ENCODE measurements at places on chromosomes 16 and 17.

- no peak for DNase-seq
Observed at GRCh38 chr16:88539261-88539651, 30.9 kb upstream of the ZC3H18 start.

DNA sequence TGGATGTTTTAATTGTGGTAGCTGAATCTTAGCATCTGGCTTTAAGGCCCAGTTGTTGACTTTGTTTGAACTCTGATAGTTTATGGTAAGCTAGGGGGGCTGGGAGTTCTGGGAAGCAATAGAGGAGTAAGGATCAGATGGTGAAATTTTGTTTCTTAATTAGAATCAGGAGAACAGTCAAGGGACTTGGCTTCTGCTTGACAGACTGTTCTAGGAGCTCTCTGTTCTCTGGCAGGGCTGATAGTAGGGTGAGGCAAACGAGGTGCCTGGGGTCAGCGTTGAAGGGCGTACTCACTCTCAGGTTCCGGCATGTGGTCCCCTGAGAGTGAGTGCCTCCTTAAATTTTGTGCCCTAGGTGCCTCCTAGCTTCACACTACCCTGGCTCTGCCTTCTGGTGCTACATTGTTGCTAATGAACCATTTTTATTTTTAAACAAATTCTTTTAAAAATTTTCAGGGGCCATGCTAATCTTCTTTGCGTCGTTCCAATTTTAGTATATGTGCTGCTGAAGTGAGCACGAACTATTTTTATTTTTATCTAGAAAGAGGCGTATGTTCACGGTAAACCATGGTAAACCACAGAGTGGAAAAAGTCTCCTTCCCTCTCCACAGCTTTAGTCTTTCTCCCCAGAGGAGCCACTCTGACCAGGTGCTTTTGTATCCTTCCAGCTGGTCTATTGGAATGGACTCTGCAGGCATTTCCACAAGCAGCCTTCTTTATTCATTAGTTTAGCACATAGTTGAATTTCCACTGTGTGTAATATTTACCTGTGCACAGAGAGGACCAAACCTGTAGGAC is 19.7 kb downstream of the SLC7A6 start:
- DNase-seq, result no peak

DNA sequence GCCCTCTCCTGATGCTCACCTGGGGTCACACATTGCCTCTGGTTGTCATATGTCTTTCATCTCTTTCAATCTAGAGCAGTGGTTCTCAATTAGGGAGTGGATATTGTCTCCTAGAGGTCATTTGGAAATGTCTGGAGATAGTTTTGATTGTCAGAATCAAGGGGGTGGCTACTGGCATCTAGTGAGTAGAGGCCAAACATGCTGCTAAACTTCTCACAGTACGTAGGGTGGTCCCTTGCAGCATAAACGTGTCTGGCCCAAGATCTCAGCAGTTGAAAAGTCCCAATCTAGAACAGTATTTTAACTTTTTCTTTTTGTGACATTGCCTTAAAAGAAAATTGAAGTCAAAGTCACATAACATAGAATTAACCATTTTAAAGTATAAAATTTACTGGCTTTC is 30.5 kb upstream of the SLC5A10 start:
- no peak for DNase-seq

- DNase-seq, result no peak
Observed at GRCh38 chr17:4163951-4164350, 21.0 kb downstream of the CYB5D2 start.

DNA sequence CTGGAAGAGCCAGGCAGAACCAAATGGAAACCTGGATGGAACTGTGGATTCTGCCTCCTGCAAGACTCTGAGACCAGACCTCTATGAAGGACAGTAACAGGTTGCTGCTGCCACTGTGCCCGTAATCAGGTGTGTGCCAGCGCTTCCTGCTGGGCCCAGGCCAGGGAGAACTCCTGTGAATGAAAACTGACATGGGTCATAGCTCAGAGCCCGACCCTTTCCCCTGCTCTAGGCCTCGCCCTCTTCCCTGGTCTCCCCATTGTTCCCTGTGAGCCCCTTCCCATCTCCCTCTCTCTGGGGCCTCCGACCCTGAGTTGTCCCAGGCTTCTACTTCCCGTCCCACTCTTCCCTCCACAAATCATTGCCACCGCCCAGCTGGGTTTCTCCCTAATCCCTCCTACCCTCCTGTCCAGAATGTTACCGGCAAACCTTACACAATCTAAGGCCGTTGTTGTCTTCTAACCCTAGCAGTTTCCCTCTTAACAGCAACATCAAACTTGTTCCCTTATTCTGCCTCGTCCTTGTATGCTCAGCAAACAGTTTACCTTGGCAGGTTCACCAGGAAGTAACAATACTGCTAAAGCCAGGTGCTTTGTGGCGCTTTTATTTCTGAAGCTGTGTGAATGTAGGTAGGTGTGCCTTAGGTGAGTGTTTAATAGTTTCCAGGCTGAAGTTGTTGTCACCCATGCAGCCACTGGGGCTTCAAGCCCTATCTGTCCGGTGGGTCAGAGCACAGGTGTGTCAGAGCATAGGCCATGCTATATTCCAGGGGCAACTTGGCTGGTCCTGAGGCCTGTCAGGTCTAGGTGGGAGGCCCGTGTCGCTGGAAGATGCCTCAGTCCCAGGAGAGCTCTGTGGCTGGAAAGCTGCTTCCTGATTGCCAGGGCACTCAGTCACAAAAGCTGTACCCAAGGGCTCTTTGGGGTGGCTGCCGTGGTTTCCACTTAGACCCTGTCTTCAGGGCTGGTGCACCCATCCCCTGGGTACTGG is 32.0 kb downstream of the SMPD3 start:
- no peak for DNase-seq

- no peak for DNase-seq
Observed at GRCh38 chr16:47627721-47628120, 166.6 kb downstream of the PHKB start.

- peak; percentile 18 for DNase-seq
Observed at GRCh38 chr16:71894229-71894920, 956 bp upstream of the IST1 start.

GRCh38 chr16:5905935-5906334 is 808.3 kb upstream of the EEF2KMT start:
- DNase-seq, result no peak

- no peak for DNase-seq
Observed at GRCh38 chr16:88938777-88939244, 38.2 kb downstream of the CBFA2T3 start.

DNA sequence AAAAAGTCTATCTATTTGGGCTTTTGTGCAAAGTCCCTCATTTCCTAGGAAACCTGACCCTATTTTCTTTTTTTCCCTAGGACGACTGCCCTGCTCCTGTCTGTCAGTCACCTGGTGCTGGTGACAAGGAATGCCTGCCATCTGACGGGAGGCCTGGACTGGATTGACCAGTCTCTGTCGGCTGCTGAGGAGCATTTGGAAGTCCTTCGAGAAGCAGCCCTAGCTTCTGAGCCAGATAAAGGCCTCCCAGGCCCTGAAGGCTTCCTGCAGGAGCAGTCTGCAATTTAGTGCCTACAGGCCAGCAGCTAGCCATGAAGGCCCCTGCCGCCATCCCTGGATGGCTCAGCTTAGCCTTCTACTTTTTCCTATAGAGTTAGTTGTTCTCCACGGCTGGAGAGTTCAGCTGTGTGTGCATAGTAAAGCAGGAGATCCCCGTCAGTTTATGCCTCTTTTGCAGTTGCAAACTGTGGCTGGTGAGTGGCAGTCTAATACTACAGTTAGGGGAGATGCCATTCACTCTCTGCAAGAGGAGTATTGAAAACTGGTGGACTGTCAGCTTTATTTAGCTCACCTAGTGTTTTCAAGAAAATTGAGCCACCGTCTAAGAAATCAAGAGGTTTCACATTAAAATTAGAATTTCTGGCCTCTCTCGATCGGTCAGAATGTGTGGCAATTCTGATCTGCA is 12.9 kb downstream of the TMEM98 start:
- no peak for DNase-seq

DNA sequence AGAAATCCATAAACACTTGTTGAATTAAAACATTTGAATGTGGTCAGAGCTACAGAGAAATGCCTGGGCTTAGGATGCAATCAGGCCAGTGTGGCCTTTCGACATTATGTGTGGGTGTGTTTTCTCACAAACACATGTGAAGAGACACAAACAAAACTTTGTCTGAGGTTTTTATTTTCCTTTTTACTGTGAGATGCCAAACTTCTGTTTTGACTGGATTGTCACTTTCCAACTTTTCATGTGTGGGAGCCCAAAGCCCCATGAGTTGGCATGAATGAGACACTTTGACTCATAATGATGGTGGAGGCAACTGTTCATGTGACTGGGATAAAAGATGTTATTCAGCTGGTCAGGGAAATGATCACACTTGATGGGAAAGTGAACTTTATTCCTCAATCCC is 71.9 kb upstream of the GAS7 start:
- DNase-seq, result no peak

GRCh38 chr17:38898812-38899348 is 26.5 kb upstream of the LASP1NB start:
- peak; percentile 87 for DNase-seq

- no peak for DNase-seq
Observed at GRCh38 chr16:1485847-1486496, 2.8 kb downstream of the PTX4 start.

GRCh38 chr17:55769625-55770000 is 18.8 kb downstream of the PCTP start:
- no peak for DNase-seq

DNA sequence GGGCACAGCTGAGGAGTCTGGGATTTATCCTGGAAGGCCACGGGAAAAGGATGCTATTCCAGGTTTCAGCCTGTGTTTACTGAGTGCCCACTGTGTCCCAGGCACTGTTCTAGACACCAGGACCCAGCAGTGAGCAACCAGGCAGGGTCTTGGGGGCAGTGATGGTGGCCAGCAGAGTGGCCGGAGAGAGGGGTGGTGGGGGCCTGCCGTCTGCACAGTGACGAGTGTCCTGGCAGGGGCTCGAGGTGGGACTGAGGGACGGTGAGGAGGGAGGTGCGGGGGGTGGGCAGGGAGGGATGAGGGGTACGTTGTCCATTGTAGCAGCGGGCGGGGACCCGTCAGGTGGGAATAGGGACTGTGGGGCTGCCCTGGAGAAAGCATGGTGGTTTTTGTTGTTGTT is 66.3 kb upstream of the CIBAR2 start:
- no peak for DNase-seq

DNA sequence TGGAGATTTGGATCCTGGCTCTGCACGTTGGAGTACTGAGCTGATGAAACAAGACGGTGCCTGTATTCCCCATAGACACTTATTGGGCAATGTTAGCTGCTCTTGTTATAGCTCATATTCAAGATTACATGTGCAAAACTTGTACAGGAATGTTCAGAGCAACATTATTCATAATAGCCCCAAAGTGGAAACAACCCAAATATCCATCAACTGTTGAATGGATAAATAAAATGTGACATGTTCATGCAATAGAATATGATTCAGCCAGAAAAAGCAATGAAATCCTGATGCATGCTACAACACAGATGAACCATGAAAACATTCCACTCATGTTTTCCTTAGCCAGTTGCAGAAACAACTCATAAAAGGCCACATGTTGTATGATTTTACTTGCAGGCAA is 5.7 kb upstream of the SDR42E1 start:
- no peak for DNase-seq

DNA sequence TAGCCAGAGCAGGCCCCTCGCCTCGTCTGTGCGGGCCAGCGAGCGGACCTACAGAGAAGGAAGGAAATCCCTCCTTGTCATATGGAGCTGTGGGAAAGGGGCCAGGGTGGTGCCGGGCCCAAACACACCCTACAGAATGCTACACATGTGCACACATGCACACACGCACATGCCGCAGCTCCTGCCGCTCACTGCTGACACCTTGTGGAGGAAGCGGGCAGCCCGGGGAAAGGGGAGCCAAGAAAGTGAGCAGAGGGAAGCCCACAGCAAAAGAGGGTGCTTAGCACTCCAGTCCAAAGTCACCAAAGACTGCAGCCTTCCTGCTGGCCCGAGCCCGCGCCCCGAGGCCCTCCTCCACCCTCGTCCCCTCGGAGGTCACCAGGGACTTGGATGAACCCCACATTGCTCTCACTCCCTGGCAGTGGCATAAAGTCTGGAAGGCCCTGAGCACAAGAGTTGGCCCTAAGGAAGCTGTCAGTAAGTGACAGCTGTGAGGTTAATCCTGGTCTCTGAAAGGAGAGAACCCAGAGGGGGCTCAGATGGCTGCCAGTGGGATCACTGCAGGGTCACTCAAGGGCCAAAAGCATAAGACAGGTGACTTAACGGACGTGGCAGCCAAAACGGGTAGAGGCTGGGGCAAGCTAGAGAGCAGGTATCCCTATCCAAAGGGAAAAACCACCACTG is 68.2 kb downstream of the MYO18A start:
- DNase-seq, result peak; percentile 57

DNA sequence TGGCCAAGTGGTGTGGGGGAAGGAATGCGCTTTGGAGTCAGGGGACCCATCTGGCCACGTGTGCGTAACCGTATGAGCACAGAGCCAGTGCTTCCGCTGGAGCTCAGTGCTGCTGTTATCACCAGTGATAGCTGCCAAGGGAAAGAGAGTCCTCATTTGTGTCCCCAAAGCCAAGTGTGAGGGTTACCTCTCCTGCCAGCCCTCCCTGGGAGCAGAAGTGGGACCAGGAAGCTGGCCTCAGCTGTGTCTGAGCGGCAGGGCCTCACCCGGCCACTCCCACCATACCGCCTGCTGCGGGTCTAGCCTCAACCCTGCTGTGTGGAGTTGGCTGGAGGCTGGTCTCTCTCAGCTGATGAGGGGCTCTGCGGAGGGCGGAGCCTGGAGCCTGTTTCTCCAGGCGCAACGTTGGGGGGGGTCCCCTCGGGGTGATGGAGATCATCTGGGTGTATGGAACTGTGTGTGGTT is 44.5 kb downstream of the MEAK7 start:
- DNase-seq, result no peak

DNA sequence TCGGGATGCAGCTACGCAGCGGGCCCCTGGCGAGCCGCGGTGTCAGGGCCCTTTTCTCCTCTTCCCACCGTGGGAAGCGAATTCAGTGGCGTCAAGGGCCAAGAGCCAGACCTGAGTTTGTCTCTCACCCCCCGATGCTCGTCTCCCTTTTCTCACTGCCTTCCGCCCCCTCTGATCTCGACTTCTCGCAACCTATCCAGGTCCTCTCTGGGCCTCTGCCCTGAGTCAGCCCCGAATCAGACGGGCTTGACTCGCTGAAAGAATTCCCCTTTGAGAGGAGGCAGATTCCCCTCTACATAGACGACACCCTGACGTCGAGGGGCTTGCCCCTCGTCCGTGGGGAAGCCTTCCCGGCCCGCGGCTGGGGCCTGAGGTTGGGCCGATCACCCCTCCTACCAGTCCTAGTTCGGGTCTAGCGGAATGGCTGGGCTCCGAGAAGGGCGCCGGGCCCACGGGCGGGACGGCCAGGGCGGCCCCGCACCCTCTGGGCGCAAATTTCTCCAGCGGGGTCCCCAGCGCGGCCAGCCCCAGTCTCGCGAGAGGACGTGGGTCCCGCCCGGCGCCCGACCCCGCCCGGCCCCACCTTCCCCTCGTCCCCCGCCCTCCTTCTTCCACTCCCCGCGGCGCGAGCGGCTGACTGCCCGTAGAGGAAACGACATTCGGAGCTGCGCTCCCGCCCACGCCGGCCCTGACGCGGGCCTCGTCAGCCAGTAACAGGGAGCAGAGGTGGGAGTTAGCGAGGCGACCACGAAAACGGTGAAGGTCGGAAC is at the start of gene GGNBP2:
GGNBP2 (plus strand) TSS at position 613 of the 770 bp plus-strand sequence. CDS start 806 bp downstream, outside the sequence.
- peak; percentile 95 for DNase-seq

GRCh38 chr17:63963123-63963522 is 9.6 kb downstream of the SCN4A start:
- no peak for DNase-seq

GRCh38 chr16:66918803-66919568 is at the start of gene CDH16:
Gene CDH16, minus strand, starts transcription at chr16:66918885. Its CDS starts 820 bp downstream, at chr16:66918065.
- DNase-seq, result no peak

Data from stimulated activated naive CD4-positive, alpha-beta T cell treated with Interleukin-2 at 50 U/mL for 16 hours (primary cell).